ENCODE measurements at places on chromosomes 7 and 10.
A peak's percentile ranks its signal among the peaks of the same experiment; 100 is the strongest.

DNA sequence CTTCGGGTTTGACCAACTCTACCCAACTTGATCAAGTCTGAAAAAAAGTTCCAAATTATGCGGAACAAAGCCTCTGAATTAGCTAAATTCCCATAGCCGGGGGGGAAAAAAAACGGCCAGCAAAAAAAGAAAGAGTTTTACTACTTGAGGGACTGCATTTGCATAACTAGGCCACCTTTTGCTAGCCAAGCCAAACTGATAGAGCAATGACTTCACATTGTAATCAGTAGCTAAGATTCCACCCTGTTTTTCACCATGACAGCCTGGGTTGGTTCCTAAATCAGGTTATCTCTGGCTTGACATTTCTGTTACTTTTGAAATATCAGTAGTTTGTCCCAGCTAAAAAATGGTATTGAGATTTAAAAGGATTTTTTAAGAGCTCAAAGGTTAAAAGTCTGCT is 31.4 kb upstream of the CREB3L2 start:
- DNase-seq, result no peak

GRCh38 chr10:89646889-89647657 is 2.0 kb upstream of the PANK1 start:
- no peak for DNase-seq

GRCh38 chr7:90262438-90262837 is 17.5 kb downstream of the CFAP69 start:
- DNase-seq, result peak; percentile 73

DNA sequence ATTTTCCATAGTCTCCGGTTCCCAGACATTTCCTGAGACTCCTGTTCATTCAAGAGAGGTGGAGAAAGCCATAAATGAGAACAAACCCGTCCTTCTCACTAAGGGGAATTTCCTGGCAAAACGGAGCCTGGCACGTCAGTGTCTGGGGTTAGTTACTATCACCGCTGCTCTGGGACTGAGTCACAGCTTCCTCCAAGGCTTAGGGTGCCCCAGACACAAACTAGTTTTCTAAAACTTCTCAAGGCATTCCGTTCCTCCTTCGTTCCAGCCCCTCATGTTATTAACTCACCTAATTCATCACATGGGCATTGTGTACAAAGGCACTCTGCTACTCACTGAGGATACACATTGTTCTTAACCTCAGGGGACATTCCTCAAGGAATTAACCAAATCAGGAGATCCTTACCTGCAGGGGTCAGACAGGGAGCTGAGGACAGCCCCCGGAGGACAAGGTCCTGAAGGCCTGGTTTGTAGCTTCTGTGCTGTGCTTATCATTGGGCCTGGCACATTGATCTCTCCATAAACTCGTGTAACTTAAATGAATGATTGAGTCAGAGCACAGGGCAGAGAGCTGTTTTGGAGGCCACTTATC is 103.0 kb upstream of the KLF6 start:
- peak; percentile 97 for DNase-seq

GRCh38 chr10:7090529-7090928 is 320.3 kb downstream of the SFMBT2 start:
- DNase-seq, result no peak
